Smooth muscle cell of trachea (primary cell): ENCODE measurements at places on chromosomes 5 and 9. TPM values are rescaled to one million over a fixed set of nuclear protein-coding genes. Genes with fewer than 3 reads are reported as not detected.

The LIFR gene
- total RNA-seq = 23.4 and 29.8 TPM in 2 replicates

The CAPSL gene
- not detected in 2 replicates for total RNA-seq

The HTR1A gene
- total RNA-seq = not detected in 2 replicates

The TERT gene
- total RNA-seq = not detected in 2 replicates

The ACOT12 gene
- total RNA-seq = 1.6 and 2.2 TPM in 2 replicates

The ABLIM3 gene
- 23.1 and 42.5 TPM in 2 replicates for total RNA-seq

The SPATA31A3 gene
- not detected in 2 replicates for total RNA-seq

The FOXD4 gene
- total RNA-seq = 0.17 TPM in 1 of 2 replicates, not detected in the other

The PCDHA7 gene
- total RNA-seq = 0.29 and 0.66 TPM in 2 replicates

The CD274 gene
- 3.2 and 3.3 TPM in 2 replicates for total RNA-seq

The CD72 gene
- total RNA-seq = 2.0 and 3.5 TPM in 2 replicates
